CD8-positive, alpha-beta memory T cell (primary cell): ENCODE measurements at places on chromosomes 5 and 9. TPM values are rescaled to one million over a fixed set of nuclear protein-coding genes. Genes with fewer than 3 reads are reported as not detected.

- no peak for DNase-seq
These were observed 117.4 kb upstream of the GDNF start for GRCh38 chr5:37957218-37957617.

DNA sequence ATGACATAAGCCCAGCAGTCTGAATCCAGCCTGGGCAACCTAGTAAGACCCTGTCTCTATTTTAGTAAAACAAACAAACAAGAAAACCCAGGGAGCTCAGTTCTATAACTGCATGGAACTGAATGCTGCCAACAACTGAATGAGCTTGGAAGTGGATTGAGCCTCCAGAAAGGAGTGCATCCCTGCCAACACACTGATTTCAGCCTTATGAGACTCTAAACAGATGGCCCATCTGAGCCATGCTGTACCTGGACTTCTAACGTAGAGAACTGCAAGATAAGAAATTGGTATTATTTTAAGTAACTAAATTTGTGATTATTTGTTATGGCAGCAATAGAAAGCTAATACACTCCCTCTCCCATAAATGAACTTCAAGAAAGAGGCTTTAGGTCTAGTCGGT, 150.4 kb upstream of the RAI14 start:
- DNase-seq: no peak

NRARP gene
- 1.9 TPM for total RNA-seq

PTGDS gene
- total RNA-seq: 0.24 TPM

SOX30 gene
- 0.09 TPM for total RNA-seq

DNA sequence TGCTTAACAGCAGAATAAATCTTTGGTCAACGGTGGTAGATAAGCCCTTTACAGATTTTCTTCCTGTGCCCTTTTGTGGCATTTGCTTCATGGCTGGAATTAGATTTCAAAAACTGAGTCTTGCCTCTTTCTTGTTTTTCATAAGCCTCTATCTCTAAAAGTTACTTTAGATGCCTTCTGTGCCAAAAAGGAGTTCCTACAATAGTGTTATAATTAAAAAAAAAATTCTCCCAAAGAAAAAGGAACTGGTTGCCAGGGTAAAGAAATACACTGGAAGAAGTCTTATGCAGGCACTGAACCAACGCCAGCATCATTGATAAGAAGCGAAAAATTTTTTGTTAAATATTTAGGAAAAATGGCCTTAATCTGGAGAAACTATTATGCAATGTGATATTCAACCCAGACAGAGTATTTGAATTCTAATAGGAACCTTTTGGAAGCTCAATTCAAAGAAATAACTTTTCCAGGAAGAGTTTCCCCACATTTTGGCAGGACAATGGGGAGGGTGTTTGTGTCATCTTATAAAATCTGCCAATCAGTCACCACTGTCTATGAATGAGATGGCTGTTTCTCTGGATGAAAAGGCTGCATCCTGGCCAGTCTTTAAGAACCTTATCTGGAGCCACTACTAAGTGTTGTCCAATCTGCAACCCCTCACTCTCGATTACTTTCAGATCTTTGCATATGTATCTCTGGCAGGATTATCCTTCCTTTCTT, 608.1 kb downstream of the PDE4D start:
- no peak for DNase-seq

TRIM7 gene
- 2.3 TPM for total RNA-seq

- DNase-seq: no peak
These were observed 5.3 kb downstream of the SLC1A3 start for GRCh38 chr5:36611520-36612274.

- DNase-seq: no peak
These were observed 469.5 kb upstream of the PIK3R1 start for GRCh38 chr5:67746103-67746502.

DNA sequence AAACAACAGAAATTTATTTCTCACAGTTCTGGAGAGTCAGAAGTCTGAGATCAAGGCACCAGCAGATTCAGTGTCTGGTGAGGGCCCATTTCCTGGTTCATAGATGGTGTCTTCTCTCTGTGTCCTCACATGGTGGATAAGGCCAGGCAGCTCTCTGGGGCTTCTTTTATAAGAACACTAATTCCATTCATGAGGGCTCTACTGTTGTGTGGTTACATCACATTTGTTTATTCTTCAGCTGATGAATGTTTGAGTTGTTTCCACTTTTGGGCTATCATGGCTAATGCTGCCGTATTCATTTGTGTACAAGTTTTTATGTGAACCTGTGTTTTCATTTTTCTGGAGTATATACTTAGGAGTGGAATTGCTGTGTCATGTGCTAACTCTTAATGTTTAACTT, 35.2 kb downstream of the DDX4 start:
- DNase-seq: no peak

PPP2R2B gene
- total RNA-seq: 4.2 TPM

DNA sequence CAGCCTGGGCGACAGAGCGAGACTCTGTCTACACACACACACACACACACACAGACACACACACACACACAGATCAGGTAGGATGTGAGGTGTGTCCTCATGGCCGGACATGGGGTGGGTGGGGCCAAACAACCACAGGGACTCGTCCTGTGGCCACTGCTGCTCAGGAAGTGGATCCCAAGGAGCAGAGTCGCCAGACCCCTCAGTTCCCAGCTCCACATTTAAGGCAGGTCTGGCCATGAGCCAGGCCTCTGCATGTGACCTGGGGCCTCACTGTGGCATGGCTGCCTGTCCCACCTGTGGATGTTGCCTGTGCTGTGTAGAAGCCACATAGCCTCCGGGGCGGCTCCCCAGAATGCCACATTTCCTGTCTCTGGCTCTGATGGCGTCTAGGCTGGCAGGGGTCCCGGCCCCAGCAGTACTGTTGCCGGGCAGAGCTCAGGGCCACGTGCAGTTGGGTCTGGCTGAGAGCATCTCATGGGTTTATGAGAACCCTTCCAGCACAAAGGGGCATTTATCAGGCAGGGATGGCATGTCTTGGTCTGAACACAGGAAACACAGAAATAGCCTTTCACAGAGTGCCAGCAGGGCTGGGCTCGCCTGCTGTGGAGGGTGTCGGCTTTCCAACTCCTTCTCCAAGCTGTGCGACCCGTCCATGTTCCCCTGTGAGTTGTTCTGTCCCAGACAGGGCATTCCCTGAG, 9.9 kb upstream of the NINJ1 start:
- DNase-seq: peak; percentile 81

DNA sequence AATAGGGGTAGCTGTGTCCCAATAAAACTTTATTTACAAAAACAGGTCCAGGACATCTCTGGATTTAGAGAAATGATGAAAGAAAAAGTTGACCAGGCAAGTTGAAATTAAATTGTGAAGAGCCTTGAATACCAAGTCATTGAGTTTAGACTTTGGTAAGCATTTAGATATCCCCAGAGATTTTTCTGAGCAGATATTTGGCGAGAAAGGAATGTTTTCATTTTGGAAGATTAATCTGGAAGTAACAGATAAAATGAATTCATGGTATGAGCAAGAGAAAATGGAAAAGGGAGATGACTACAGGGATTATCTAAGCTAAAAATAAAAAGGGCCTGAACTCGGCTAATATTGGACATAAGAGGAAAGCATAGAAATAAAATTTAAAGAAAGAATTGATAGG, 157.6 kb downstream of the ACTL7B start:
- no peak for DNase-seq

DOCK8 gene
- total RNA-seq: 136 TPM

DNA sequence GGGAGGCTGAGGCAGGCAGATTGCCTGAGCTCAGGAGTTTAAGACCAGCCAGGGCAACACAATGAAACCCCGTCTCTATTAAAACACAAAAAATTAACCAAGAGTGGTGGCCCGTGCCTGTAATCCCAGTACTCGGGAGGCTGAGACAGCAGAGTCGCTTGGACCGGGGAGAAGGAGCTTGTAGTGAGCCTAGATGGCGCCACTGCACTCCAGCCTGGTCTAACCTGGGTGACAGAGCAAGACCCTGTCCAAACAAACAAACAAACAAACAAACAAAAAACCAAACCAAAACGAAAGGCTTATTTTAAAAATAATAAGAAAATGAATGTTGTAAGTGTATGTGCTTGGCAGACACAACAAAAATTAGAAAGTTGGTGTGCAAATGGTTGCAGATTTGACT, 536.3 kb upstream of the PTPRD start:
- no peak for DNase-seq

ITGA1 gene
- total RNA-seq: 26.3 TPM

DNA sequence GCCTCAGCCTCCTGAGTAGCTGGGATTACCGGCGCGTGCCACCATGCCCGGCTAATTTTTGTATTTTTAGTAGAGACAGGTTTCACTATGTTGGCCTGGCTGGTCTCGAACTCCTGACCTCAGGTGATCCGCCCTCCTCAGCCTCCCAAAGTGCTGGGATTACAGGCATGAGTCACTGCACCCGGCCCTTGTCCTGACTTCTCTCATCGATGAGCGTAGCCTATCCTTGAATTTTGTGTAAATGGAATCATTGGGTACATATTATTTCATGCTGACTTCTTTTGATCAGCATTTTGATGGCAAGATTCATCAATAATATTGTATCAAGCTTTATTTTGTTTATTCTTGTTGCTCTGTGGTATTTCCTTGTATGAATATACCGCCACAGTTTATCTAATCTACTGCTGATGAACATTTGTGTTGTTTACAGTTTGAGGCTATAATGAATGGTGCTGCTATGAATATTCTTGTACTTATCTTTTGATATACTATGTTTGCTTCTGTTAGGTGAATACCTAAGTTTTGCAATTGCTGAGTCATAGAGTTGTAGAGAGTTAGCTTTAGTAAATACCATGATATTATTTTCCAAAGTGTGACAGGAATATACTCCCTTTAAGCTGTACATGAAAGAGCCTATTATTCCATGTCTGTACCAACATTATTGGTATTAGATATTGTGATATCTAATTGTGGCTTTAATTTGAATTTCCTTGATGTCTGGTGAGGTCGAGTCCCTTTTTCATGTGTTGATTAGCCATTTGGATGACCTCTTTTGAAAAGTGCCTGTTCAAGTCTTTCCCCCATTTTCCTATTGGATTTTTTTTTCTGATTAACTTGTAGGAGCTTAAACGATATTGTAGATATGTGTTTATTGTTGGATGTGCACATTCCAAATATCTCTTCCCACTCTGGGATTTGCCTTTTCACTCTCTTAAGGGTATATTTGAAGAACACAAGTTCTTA, 107.5 kb downstream of the RGS3 start:
- no peak for DNase-seq

SMU1 gene
- 27.6 TPM for total RNA-seq

HTR1A gene
- total RNA-seq: not detected

- DNase-seq: no peak
These were observed 68.5 kb downstream of the CFAP77 start for GRCh38 chr9:132478353-132479050.

ZNF354B gene
- 11.5 TPM for total RNA-seq

DNA sequence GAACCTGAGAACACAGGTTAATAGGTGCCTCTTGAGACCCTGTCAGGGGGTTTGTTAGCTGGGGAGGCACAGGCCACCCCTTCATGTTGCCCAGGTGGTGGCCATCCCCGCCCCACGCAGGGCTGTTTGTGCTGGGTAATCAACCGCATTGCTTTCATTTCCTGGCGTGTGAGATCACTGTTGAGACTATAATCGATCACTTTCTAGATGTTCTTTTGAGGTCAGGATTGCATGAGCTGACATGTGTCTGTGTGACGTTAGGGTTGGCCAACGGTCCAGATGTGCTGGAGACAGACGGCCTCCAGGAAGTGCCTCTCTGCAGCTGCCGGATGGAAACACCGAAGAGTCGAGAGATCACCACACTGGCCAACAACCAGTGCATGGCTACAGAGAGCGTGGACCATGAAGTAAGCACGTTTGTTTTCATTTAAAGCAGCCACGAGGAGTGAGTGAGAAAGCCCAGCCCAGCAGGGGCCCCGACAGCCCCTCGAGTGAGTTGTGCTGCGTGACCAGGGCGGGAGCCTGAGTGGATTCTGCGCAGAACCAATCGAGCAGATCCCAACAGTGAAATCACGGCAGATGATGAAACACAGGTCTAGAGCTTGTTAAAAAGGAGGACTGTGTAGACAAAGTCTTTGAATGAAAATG, 115.0 kb upstream of the CACNA1B start:
- no peak for DNase-seq

OR13C3 gene
- total RNA-seq: not detected

DNA sequence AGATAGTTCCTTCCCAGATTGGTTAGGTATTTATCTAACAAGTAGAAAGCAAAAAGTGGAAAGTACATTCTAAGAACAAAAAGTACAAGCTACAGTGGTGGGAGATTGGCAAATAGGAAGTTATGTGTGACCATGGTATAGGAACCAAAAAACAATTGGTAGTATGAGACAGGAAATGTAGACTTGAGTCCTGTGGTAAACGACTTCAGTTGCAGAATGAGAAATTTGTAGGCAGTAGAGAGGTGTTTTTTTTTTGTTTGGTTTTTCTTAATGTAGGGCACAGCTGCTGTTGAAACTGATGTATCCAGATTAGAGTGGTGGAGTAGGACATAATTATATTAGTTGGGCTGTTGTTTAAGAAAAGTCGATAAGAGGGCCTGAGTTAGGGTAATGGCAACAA, 72.0 kb downstream of the CCNH start:
- no peak for DNase-seq

DNA sequence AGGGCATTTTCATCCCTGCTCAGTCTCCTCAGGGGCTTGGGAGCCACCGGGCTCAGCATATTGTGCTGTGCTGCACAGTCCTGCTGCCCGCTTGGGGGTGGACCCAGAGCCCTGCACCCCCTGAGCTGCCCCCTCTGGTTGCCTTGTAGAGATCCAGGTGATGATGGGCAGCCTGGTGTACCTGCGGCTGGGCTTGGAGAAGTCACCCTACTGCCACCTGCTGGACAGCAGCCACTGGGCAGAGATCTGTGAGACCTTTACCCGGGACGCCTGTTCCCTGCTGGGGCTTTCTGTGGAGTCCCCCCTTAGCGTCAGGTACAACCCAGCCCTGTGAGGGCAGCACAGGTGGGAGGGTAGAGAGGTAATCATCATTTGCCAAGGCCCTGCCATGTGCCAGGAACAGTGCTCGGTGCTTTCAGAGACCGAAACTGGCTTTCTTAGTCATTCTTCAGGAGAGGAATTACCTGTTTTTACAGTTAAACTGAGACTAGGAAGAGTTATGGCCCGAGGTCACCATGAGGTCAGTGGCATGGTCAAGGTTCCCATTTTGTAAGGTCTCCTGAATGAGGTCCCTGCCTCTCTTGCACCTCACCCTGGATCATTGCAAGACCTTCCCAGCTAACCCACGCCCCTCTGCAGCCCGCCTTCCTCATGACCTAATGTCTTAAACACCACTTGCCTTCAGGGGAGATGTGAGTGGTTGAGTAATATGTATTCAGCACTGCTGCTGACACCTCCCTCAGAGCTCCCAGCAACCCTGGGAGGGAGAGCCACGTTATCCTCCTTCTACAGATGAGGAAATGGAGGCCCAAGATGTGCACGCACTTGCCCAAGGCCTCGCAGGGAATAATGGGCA, 7.5 kb downstream of the NHP2 start:
- DNase-seq: peak; percentile 61

- no peak for DNase-seq
These were observed 21.8 kb upstream of the ANKRD18A start for GRCh38 chr9:38641985-38642864.

PTPN3 gene
- total RNA-seq: 0.48 TPM

GRCh38 chr5:95923918-95924544, 37.6 kb downstream of the ELL2 start:
- no peak for DNase-seq

PCDHGA10 gene
- total RNA-seq: 0.20 TPM

C9 gene
- not detected for total RNA-seq

GRCh38 chr5:146647656-146648199, 131.7 kb upstream of the GPR151 start:
- DNase-seq: no peak

GRCh38 chr5:147512659-147513379, 3.0 kb upstream of the DPYSL3 start:
- no peak for DNase-seq

GRCh38 chr5:84791138-84791537, 406.5 kb upstream of the EDIL3 start:
- no peak for DNase-seq

CD74 gene
- total RNA-seq: 319 TPM

GRCh38 chr9:136738960-136739359, 3.8 kb downstream of the LCN10 start:
- no peak for DNase-seq
